ENCODE measurements at places on chromosomes 7 and 10.

DNA sequence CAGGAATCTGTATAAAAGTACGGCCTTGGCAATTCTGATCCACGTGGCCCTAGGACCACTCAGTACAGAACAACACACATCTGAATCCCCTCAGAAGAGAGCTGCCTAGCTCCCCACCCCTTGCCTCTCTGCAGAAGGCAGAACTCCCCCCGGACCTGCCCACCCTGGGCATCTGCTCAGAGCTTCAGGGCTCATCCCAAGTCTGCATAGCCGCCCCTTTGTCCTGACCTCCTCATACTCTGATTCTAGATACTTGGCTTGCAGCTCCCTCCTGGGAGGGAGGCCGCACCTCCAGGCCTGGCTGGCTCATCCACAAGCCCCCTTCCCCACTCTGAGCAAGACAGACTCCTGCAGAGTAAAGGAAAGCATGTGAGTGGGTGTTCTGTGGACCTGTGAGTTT is 49.6 kb downstream of the GRID1 start:
- DNase-seq: no peak

GRCh38 chr7:83130623-83131545 is 31.8 kb downstream of the PCLO start:
- DNase-seq: no peak

GRCh38 chr7:46772776-46773175 is 809.1 kb downstream of the TNS3 start:
- no peak for DNase-seq

- no peak for DNase-seq
Observed at GRCh38 chr7:151930695-151931094, 25.6 kb upstream of the GALNTL5 start.

DNA sequence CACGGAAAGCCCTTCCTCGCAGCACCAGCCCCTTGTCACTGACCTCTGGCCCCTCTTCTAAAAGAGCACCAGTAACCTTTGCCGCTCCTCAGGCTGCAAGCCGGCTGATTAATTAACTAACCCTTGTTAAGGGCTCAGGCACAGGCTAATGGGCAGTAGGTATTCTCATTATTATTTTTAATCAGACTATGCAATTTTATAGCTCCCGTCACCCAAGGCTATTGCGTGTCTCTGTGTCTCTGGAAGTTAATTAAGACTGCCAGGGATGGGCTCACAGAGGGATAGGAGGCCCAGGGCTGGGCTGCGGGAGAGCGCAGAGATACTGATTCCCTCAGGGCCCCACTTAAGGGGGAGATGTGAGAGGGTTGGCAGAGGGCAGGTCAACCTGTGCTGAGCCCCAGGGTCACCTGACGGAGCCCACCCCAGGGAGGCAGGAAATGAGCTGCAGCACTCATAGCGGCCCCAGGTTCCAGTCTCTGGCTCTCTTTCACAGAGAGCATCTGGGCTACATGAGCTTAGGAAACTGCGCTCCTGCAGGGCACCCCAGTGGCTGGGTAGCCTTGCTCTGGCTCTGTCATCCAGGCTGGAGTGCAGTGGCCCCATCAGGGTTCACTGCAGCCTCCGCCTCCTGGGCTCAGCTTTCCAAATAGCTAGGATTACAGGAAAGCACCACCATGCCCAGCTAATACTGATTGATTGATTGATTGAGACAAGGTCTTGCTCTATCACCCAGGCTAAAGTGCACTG is 92.2 kb upstream of the LRRC4 start:
- DNase-seq: no peak

GRCh38 chr10:124403548-124403947 is 15.2 kb downstream of the OAT start:
- no peak for DNase-seq

DNA sequence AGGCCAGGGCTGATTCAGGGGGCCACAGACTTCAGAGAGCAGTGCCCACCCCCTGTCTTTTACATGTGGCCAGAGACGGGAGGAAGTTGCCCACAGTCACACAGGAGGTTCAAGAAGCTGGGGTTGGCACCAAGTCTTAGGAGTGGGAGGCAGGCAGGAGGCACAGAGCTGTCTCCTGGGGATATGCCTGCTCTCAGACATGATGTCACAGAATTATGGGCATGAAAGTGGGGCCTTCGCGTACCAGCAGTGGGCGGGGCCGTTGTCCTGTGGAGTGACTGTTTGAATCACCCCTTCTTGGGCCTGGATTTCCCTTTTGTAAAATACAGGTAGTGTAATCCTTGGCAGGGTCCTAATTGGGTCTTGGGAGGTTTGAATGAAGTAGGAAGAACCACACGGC is 81.2 kb upstream of the PPIF start:
- no peak for DNase-seq

- no peak for DNase-seq
Observed at GRCh38 chr10:1010703-1011102, 15.0 kb downstream of the IDI2 start.

- DNase-seq: no peak
Observed at GRCh38 chr7:151899513-151900360, 22.8 kb upstream of the PRKAG2 start.

DNA sequence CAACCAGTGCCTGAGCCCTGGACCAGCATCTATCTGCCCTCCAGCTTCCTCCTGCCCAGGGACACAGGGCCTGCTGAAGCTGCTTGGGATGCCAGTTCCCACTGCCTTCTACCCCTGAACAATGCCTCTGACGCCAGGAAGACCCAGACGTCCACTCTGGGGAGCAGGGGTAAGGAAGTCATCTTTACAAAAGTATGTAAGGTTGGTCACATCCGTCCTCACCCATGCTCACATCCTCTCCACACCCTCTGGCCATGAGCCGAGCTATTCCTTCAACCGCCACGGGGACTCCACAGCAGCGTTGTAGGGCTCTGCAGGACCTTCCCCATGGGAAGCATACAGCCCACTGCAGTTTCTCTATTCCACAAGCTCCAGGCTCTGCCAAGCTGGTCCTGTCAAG is 58.5 kb downstream of the CLRN3 start:
- DNase-seq: no peak

- no peak for DNase-seq
Observed at GRCh38 chr10:623014-623413, 66.5 kb downstream of the DIP2C start.

- DNase-seq: no peak
Observed at GRCh38 chr7:147915781-147916180, 674.8 kb upstream of the C7orf33 start.

GRCh38 chr7:115505136-115505535 is 525.4 kb downstream of the TFEC start:
- no peak for DNase-seq

DNA sequence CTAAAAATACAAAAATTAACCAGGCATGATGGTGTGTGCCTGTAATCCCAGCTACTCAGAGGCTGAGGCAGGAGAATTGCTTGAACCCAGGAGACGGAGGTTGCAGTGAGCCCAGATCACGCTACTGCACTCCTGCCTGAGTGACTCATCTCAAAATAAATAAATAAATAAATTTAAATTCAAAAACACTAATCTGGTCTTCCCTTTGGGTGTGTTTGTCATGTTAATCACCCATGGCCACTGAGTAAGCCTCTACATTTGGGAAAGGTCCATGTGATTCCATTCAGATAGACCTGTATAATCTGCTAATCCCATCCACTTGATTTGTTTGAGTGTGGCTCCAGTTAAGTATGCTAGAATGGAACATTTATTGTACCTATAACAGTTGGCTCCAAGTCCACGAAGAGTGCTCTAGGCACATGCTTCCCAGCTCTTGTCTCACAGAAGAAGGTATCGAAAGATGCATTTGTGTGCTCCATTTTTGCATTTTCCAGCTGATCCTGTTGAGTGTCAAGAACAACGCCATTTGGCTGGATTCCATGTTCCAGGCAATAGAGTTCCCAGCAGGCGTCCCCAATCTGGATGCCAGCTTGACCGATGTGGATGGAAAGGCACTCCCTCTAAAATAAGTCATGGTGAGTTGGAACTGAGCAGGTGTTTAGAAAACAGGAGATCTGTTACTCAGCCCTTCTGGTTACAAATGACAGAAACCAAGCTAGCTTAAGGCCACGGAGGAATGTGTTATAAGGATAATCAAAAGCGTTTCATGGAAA is 4.0 kb downstream of the TUBAL3 start:
- no peak for DNase-seq

All from activated CD4-positive, CD25-positive, alpha-beta regulatory T cell (primary cell).